Right atrium auricular region (tissue), 2 donors: ENCODE measurements at places on chromosomes 2 and 18. TPM values are rescaled to one million over a fixed set of nuclear protein-coding genes. Genes with fewer than 3 reads are reported as not detected.

DYSF gene
- 52.1 TPM for total RNA-seq

DNA sequence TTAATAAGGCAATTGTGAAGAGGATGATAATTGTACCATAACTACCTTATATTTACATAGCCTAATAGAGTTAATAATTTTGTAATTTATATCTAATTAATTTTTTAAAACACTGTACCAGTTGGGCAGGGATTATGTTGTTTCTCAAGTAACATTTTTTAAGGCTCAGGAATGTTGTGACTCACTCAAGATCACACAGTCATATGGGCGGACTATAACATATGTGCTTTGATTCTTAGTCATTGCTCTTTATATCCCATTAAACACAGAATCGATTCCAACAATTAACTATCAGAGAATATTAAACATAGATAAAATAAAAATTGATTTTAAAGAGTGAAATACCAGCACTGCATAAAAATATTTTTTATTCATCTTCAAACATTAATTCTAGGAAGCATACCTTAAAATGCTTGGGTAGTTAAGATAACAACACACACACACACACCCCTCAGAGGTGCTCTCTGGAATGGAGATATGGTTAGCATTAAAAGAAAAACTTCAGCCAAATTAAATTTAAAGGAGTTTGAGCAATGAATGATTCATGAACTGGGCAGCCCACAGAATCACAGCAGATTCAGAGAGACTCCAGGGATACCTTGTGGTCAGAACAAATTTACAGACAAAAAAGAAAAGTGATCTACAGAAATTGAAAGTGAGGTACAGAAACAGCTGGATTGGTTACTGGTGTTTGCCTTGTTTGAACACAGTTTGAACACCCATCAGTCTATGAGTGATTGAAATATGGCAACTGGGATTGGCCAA, 869.4 kb upstream of the ID2 start:
- no peak overlapping the region for H3K4me3 ChIP-seq
- H3K4me1 ChIP-seq, result no peaks in the 10 kb centered on the region
- no peaks in the 10 kb centered on the region for H3K27me3 ChIP-seq
- no peak for DNase-seq

NT5DC4 gene
- not detected for total RNA-seq

FAM161A gene
- total RNA-seq, result 0.41 TPM

IL36G gene
- not detected for total RNA-seq

DNA sequence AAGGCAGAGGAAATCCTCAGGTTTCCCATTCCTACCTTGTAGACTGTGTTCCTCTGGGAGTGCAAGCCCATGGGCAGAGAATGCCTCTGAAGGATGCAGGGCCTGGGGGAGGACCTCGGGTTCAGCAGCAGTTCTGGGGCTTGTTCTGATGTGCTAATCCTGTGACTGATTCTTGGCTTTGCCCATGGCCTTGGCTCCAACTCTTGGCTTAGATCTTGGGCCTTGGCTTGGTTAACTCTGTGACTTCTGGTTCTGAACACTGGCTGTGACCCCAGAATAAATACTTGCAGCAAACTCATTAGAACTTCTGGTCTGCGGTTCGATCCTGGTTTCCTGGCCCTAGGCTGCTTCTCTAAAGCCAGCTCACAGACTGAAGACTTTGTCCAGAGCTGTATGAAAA, 366.9 kb upstream of the ZEB2 start:
- no peaks in the 10 kb centered on the region for H3K27me3 ChIP-seq
- H3K36me3 ChIP-seq, result no peaks in the 10 kb centered on the region

L3MBTL4 gene
- total RNA-seq, result 10.5 TPM

GRCh38 chr2:176830362-176830761, 382.2 kb upstream of the HNRNPA3 start:
- H3K27ac ChIP-seq, result no peak overlapping the region
- no peaks in the 10 kb centered on the region for H3K36me3 ChIP-seq
- DNase-seq, result no peak
- no peaks in the 10 kb centered on the region for H3K27me3 ChIP-seq

DNA sequence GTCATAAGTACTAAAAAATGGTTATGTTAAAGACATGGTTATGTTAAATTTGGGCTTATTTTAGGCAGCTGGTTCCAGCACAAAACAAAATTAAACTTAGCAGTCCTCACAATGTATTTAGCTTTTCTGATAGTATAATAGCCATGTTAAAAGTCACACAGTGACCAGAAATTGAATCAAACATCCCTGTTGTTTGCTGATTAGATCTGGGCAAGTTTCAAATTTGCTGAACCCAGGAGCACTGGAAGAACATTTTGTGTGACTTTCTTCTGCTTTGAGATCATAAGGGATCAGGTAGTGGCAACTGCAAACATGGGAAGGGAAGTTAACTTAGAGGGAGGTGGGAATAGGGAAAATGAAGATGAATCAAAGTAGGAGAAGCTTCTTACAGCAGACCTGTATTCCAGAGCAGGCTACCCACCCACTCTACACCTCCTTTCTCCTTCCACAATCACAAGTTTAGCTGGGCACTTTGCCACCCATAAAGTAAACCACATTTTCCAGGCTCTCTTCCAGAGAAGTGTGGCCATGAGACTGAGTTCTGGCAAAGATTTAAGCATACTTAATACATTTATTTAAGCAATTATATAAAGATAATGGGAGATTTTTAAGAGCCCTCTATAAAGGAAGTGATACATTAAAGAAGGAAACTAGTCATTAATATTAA, 616.1 kb upstream of the LRATD1 start:
- H3K36me3 ChIP-seq, result no peaks in the 10 kb centered on the region
- no peak for DNase-seq
- no peak overlapping the region for H3K27ac ChIP-seq

TUBA4B gene
- not detected for total RNA-seq

- H3K27ac ChIP-seq, result no peak overlapping the region
- H3K4me1 ChIP-seq, result peaks cover 8% of the 10 kb centered on the region
- no peak overlapping the region for H3K4me3 ChIP-seq
- peaks cover 6% of the 10 kb centered on the region for H3K27me3 ChIP-seq
Measured at GRCh38 chr2:162072181-162072702, 1.8 kb downstream of the DPP4 start.

SCN3A gene
- total RNA-seq, result 2.6 TPM

- H3K27ac ChIP-seq, result no peak overlapping the region
- H3K4me1 ChIP-seq, result peaks cover 37% of the 10 kb centered on the region
- H3K4me3 ChIP-seq, result no peak overlapping the region
- no peaks in the 10 kb centered on the region for H3K27me3 ChIP-seq
Measured at GRCh38 chr2:71608034-71608433, 154.7 kb downstream of the DYSF start.

- H3K4me1 ChIP-seq, result no peaks in the 10 kb centered on the region
- H3K36me3 ChIP-seq, result peaks cover 33% of the 10 kb centered on the region
- no peak for DNase-seq
- H3K27me3 ChIP-seq, result no peaks in the 10 kb centered on the region
Measured at GRCh38 chr2:239051891-239052445, 204.1 kb downstream of the TWIST2 start.

DNA sequence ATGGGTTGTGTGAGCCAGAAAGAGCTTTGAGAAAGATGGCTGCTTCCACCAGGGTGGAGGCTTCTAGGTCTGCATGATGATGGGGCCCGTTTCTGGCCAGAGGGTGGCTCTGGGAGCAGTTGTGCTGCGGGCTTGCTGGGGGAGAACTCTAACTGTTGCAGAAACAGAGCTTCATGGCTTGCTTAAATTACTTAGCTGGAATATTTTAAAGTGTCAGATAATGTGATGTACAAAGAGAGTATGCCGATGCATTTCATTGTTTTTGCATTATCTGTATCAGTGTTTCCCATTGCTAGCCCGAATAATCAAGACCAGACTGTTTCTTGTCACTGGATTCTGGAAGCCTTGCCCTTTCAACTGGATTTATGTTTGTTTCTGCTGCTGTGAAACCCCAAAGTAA, 6.3 kb upstream of the DRC1 start:
- H3K27ac ChIP-seq, result no peak overlapping the region
- H3K4me1 ChIP-seq, result no peaks in the 10 kb centered on the region
- H3K4me3 ChIP-seq, result no peak overlapping the region
- no peaks in the 10 kb centered on the region for H3K27me3 ChIP-seq

DPP4 gene
- total RNA-seq, result 4.5 TPM

DNA sequence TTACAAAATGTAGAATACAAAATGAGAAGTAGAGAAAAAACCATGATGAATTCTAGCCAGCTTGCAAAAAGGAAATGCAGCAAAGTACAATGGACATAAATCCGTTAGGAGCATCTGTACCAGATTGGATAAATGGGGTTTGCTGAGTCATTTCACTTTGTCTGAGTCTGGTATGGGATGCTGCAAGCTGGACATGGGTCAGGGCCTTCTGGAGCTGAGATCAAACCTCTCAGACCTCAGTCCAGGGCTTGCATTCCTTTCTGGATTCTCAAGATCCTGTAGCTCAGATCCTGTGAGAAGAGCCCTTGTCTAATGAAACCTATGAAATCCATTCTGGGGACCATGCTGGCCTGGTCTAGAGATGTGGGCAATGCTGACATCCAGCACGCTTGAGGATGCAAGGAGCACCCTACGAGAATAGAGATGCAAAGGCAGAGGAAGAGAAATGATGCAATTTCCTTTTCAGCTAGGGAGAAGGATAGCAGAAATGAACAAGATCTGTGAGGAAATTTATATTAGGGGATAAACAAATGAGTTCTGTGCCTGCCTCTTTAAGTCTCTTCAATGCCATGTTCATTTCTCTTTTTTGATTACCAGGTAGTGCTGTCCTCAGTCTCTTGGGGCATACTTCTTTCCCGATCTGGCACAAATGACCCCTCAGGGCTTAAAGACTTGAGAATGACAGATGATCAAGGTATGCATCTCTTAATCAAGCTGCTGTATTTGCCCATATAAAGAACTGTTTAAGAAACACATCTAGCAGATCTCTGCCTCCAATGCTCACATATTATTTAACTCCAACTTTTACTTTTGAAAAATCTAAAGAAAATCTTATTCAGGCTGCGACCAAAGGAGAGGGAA, 230.4 kb downstream of the MEIS1 start:
- DNase-seq, result no peak
- no peak overlapping the region for H3K4me3 ChIP-seq
- no peaks in the 10 kb centered on the region for H3K27me3 ChIP-seq
- no peak overlapping the region for H3K27ac ChIP-seq
- no peaks in the 10 kb centered on the region for H3K4me1 ChIP-seq

- peaks cover 27% of the 10 kb centered on the region for H3K4me1 ChIP-seq
- H3K27me3 ChIP-seq, result no peaks in the 10 kb centered on the region
- no peak overlapping the region for H3K4me3 ChIP-seq
- no peak for DNase-seq
Measured at GRCh38 chr18:79983793-79984192, 4.6 kb downstream of the TXNL4A start.

DNA sequence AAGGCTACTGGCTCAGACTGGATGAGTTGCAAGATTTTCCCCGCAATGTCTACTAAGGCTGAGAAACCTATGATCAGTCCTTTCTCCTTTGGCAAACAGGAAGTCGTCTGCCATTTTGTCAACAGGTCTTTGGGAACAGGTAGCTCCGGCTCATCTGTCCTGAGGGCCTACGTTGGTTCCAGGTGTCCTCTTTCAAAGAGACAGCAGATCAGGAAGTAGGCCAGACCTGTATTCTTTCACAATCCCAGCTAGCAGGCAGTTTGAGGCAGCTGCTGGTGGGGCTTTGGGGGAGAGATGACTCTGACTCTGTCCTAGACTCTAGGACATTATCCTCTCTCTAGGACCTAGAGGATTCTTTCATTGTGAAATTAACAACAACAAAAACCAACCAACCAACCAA, 98.6 kb downstream of the ACTR2 start:
- H3K27ac ChIP-seq, result no peak overlapping the region
- no peaks in the 10 kb centered on the region for H3K4me1 ChIP-seq
- no peak for DNase-seq
- H3K27me3 ChIP-seq, result no peaks in the 10 kb centered on the region
- H3K4me3 ChIP-seq, result no peak overlapping the region
- H3K36me3 ChIP-seq, result peaks cover 20% of the 10 kb centered on the region

- H3K4me3 ChIP-seq, result no peak overlapping the region
- H3K27ac ChIP-seq, result no peak overlapping the region
- H3K36me3 ChIP-seq, result no peaks in the 10 kb centered on the region
- H3K27me3 ChIP-seq, result no peaks in the 10 kb centered on the region
- no peaks in the 10 kb centered on the region for H3K4me1 ChIP-seq
Measured at GRCh38 chr2:68653034-68653433, 9.7 kb downstream of the PROKR1 start.

IL18RAP gene
- total RNA-seq, result 0.30 TPM

TSN gene
- 30.9 TPM for total RNA-seq

- no peak overlapping the region for H3K4me3 ChIP-seq
- DNase-seq, result no peak
- H3K27me3 ChIP-seq, result no peaks in the 10 kb centered on the region
- no peak overlapping the region for H3K27ac ChIP-seq
Measured at GRCh38 chr18:54786206-54786605, 42.1 kb upstream of the RAB27B start.

GRCh38 chr2:170245312-170245711, 67.4 kb downstream of the MYO3B start:
- no peak overlapping the region for H3K4me3 ChIP-seq
- no peaks in the 10 kb centered on the region for H3K4me1 ChIP-seq
- DNase-seq, result no peak
- H3K36me3 ChIP-seq, result no peaks in the 10 kb centered on the region
- no peak overlapping the region for H3K27ac ChIP-seq
- H3K27me3 ChIP-seq, result no peaks in the 10 kb centered on the region

DNA sequence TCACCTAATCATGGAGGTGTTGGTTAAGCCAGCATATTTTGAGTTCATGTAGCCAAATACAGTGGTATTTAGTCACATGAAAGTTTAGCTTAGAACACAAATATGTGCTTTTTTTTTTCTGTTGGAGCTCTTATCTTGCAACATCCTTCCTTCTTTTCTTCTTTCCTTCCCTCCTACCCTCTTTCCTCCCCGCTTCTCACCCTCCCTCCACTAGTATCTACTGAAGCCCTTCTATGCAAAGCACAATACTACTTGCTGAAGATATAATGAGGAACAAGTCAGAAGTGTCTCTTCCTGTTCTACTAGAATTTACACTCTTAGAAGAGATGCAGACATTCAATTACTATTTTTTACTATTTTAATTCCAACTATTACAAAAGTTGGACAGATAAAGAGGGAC, 105.0 kb upstream of the ITGA4 start:
- DNase-seq, result no peak
- no peak overlapping the region for H3K27ac ChIP-seq
- H3K4me3 ChIP-seq, result no peak overlapping the region
- no peaks in the 10 kb centered on the region for H3K27me3 ChIP-seq

- no peaks in the 10 kb centered on the region for H3K36me3 ChIP-seq
- no peaks in the 10 kb centered on the region for H3K27me3 ChIP-seq
- peak; percentile 38 for DNase-seq
- H3K4me3 ChIP-seq, result no peak overlapping the region
- H3K27ac ChIP-seq, result no peak overlapping the region
Measured at GRCh38 chr2:71832388-71832787, 315.3 kb downstream of the CYP26B1 start.

CFC1 gene
- total RNA-seq, result not detected

DNA sequence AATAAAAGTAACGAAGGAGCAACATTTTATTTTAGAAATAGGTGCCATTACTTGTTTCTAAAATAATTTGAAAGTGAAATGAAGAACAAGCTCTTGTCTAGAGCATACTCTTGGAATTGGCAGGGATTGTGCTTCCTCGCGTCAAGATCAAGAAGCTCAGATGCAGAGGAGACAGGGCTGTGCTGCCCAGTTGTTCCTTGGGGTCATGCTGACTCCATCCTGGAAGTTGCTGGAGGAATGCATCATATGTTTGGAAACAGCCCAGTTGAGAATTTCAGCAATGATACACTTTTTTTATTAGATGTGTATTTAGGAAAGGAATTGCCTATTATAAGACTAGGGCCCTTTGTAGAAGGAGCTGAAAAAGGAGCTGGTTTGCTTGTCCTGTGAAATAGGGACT, 17.2 kb downstream of the LTBP1 start:
- DNase-seq, result no peak
- no peaks in the 10 kb centered on the region for H3K36me3 ChIP-seq
- no peak overlapping the region for H3K27ac ChIP-seq
- H3K4me1 ChIP-seq, result no peaks in the 10 kb centered on the region
